ENCODE measurements at places on chromosomes 13 and 19.

GRCh38 chr13:75550159-75550567 is 572 bp downstream of the UCHL3 start:
- no peak for DNase-seq

- no peak for DNase-seq
Measured at GRCh38 chr13:55869648-55870047, 1271.1 kb upstream of the PRR20A start.

DNA sequence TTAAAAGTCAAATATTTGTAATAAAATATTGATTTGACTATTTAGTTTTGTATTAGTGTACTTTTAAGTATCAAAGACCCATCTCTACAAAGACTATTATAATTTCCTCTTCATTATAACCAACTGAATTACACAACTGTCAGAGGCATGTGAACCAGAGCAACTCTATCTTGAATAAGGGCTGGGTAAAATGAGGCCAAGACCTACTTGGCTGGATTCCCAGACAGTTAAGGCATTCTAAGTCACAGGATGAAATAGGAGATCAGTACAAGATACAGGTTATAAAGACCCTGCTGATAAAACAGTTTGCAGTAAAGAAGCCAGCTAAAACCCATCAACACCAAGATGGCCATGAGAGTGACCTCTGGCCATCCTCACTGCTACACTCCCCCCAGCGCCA is 36.2 kb upstream of the ATP12A start:
- no peak for DNase-seq

DNA sequence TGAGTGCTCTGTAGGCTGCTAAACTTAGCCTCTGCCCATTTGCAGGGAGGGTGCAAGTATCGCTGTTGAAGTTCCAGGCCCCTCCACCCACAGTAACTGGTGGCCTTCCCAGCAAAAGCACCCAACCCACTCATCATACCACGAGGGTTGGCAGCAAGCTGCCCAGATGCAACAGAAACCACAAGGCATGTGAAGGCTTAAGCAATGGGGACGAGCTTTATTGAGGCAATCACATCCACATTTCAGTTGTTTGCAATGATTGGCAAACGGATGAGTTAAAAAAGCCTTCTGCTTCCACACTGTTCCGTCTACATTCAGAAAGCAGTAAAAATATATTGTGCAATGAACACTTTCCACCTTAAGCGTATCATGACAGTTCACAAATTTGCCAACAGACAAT is 10.3 kb downstream of the GJB6 start:
- DNase-seq, result no peak

Data from NCI-H2029 (cell line).